ENCODE measurements at places on chromosomes 13 and 19. TPM values are rescaled to one million over a fixed set of nuclear protein-coding genes. Genes with fewer than 3 reads are reported as not detected.

The SLC6A16 gene
- 2.0 TPM for polyA plus RNA-seq

The TMPRSS9 gene
- polyA plus RNA-seq = 0.11 TPM

The TPTE2 gene
- 0.13 TPM for polyA plus RNA-seq

The HIPK4 gene
- polyA plus RNA-seq = 0.68 TPM

The ALG5 gene
- 18.7 TPM for polyA plus RNA-seq

The ZNF667 gene
- polyA plus RNA-seq = 12.3 TPM

The PRR19 gene
- 0.47 TPM for polyA plus RNA-seq

The FGF9 gene
- polyA plus RNA-seq = 8.1 TPM

The CEACAM19 gene
- polyA plus RNA-seq = 11.0 TPM

Data from muscle of back (tissue), 13 donors.